Left renal cortex interstitium (tissue), 4 donors: ENCODE measurements at places on chromosomes 2 and 18.

GRCh38 chr2:233285921-233286320 is 21.7 kb upstream of the SAG start:
- DNase-seq = no peak

DNA sequence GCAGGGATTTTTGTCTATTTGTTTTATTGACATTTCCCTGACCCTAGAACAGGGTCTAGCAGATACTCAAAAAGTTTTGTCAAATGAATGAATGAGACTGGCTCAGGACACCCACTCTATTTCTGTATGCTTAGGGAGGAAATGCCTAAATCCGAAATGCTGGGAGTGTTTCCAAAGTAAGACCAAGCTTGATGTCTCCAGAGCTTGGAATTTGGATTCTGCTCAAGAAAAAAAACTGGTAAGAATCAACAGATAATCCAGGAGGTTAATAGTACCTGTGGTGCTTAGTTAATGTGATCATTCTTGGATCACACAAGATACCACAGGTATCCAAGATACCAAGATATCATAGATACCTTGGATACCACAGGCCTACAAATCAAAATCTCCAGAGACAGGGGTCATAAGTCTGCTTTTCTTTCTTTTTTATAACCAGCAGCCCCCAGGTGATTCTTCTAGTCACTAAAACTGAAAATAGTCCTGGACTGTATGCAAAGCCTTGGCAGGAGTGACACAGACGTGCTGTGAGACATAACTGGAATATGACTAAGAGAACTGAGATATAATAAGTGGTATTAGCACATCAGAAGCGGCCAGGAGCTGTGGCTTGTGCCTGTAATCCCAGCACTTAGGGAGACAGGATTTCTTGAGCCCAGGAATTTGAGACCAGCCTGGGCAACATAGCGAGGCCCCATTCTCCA is 39.9 kb upstream of the SP3 start:
- no peak for DNase-seq

DNA sequence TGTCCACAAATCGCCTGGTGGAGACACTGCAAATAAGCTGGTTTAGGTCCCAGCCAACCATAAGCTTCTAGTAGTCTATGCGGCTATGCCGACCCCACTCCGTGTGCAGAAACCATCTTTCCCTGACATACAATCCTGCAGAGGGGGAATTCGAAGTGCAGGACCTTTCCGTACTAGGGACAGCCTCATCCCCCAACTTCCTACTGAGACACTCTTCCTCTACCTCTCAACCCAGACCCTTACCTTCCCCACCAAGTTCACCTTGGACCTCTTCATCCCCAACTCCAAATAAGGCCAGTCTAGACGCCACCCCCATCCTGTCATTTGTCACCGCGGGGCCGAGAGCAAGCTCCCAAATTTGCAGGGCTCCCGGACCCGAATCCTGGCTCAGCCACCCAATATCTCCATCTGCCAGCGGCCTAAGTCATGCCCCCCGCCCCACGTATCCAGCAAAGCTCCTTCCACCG is 496 bp downstream of the SUCLG1 start:
- peak; percentile 23 for DNase-seq

GRCh38 chr2:145931781-145932395 is 1412.0 kb upstream of the ZEB2 start:
- DNase-seq = no peak
